SJSA1 (cell line): ENCODE measurements at places on chromosomes 1 and 21.
A peak's percentile ranks its signal among the peaks of the same experiment; 100 is the strongest.

DNA sequence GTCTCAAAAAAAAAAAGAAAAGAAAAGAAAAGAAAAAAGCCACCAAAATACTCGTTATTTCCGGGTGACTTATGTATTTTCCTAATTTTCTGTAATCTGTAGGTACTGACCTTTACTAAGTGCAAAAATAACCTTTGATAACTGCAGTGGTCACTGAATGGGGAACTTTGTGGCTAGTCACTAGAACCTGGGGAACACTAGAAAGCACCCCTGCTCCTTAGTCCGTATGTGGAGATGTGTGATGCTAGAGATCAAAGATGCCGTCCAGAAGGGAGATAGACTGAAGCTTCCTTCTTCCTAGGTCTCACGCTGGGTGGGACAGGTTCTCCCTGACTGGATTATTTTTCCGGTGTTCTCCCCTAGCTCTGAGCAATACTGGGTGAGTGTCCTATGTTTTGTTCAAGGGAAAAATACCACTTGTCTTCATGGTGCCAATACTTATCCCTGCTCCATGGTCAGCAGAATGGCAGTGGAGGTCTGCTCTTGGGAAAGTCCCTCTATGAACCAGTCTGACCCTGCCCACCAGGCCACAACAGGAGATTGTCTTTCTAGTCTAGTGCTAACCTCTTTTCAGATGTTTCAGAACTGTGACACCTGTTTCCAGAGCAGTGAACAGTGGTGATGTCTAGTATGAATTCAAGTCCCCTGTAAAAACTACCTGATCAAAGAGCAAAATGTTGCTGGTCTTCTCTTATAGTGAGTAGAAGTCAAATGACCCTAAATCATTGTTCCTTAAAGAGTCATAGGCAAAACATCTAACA, 39.9 kb downstream of the GTF2B start:
- H3K27me3 ChIP-seq: no peaks in the 10 kb centered on the region
- H3K36me3 ChIP-seq: peaks cover 29% of the 10 kb centered on the region
- H3K4me3 ChIP-seq: no peak overlapping the region
- no peaks in the 10 kb centered on the region for H3K4me1 ChIP-seq

DNA sequence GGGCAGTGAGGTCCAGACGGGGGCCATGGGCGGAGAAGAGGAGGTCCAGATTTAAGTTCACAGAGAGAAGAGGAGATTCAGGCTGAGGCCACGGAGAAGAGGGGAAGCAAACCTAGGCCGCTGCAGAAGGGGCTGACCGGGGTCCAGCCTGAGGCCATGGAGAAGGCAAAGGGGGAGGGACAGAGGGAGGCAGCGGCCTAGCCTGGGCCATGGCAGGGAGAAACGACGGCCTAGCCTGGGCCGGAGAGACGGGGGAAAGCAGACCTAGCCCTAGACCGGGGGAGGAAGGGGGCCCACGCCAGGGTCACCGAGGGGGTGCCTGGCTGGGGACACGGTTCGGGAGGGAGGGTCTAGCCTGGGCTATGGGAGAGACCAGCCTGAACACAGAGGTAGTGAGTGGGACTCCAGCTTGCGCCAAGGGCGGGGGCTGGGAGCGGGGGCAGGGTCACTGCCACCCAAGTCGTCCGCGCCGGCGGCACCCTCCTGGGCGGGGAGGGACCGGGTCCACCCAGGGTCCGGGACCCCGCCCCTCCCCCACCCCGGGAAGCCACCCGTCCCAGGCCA, 459 bp downstream of the CAPZB start:
- H3K4me3 ChIP-seq: peak overlapping the region; percentile 93
- peaks cover 36% of the 10 kb centered on the region for H3K4me1 ChIP-seq
- no peaks in the 10 kb centered on the region for H3K27me3 ChIP-seq
- DNase-seq: no peak

DNA sequence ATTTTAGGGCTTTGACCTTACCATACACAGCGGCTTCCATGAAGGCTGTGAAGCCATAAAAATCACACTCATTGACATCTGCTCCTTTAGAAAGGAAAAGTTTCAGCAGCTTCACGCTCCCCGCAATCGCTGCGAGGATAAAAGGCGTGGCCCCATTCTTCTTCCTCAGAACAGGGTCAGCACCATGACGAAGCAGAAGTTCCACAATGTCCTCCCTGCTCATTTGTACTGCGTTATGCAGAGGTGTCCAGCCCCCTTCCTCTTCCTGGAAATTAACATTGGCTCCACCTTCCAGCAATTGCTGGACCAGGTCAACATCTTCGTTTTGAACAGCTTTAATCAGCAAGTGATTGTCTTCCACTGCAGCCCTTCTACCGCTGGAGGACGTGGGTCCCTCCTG, 2.7 kb downstream of the RNASEL start:
- peaks cover 8% of the 10 kb centered on the region for H3K4me1 ChIP-seq
- H3K27me3 ChIP-seq: no peaks in the 10 kb centered on the region
- no peaks in the 10 kb centered on the region for H3K36me3 ChIP-seq
- no peak overlapping the region for H3K27ac ChIP-seq

- H3K4me1 ChIP-seq: peaks cover 29% of the 10 kb centered on the region
- H3K36me3 ChIP-seq: peaks cover 34% of the 10 kb centered on the region
- H3K4me3 ChIP-seq: no peak overlapping the region
These were observed 12.2 kb downstream of the ADSS2 start for GRCh38 chr1:244439391-244440032.

GRCh38 chr1:68332041-68332440, 99.7 kb upstream of the WLS start:
- no peaks in the 10 kb centered on the region for H3K27me3 ChIP-seq
- no peak overlapping the region for H3K4me3 ChIP-seq
- no peaks in the 10 kb centered on the region for H3K36me3 ChIP-seq
- peaks cover 46% of the 10 kb centered on the region for H3K4me1 ChIP-seq

GRCh38 chr1:17466359-17466758, 26.9 kb upstream of the RCC2 start:
- H3K4me3 ChIP-seq: no peak overlapping the region
- no peaks in the 10 kb centered on the region for H3K4me1 ChIP-seq
- H3K36me3 ChIP-seq: no peaks in the 10 kb centered on the region
- H3K27me3 ChIP-seq: no peaks in the 10 kb centered on the region
- no peak for DNase-seq

DNA sequence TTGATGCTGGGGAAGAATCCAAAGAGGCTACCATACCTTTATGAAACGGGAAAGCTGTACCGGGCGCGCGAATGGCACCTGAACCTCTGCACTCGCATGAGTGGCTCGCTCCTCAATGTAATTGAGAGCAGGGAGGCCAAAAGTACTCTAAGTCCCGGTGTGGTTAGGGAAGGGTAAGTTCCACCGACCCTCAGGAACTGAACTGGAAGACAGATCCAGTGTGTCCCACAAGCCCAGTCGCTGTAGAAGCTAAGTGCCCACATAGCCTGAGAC, 1.0 kb downstream of the GATAD2B start:
- H3K4me3 ChIP-seq: peak overlapping the region; percentile 48
- H3K27me3 ChIP-seq: no peaks in the 10 kb centered on the region
- H3K4me1 ChIP-seq: peaks cover 22% of the 10 kb centered on the region
- no peak for DNase-seq

DNA sequence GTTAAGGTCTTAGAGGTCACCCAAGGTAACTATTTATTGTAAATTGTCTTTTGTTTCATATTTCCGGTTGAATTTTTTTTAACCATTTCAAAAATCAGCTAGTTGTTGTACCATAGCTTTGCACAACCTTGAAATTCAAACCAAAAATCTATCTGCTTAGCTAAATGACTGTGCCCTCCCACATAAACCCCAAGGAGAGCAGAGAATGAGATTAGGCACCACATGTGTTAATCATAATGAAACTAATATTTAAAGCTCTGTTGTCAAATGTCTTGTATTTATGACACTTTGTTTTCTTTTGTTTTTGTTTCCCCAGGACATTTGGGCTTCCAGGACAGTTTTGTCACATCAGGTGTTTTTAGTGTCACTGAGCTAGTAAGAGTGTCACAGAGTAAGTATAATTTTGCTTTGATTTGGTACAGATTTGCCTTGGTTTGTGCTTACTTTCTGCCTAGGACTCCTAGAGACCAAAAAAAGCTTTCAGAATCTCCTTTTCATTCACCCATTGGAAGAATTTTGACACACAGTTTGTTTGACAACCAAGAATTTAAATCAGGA, 249.9 kb downstream of the NFIA start:
- H3K27ac ChIP-seq: no peak overlapping the region
- no peak for DNase-seq
- no peaks in the 10 kb centered on the region; the same call in 1 of the 2 replicates for H3K27me3 ChIP-seq
- H3K36me3 ChIP-seq: no peaks in the 10 kb centered on the region
- peaks cover 7% of the 10 kb centered on the region for H3K4me1 ChIP-seq
- no peak overlapping the region for H3K4me3 ChIP-seq

DNA sequence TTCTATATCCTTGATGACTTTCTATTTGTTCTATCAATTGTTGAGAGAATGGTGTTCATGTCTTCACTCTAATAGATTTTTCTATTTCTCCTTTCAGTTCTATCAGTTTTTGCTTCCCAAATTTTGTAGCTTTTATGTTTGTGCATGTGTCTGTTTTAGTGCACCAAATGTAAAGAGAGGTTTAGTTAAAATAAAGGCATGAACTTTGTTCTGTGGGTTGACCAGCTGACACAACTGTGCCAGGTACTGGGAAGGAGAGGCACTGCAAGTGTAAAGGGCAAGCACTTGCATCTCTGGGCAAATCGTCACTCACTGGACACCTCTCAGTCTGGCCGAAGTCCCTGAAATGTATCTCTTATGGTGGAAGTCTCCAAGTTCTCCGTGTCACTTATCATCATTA, 38.6 kb upstream of the ABCD3 start:
- no peaks in the 10 kb centered on the region for H3K27me3 ChIP-seq
- DNase-seq: no peak
- no peak overlapping the region for H3K27ac ChIP-seq
- H3K4me3 ChIP-seq: no peak overlapping the region

- DNase-seq: no peak
- H3K4me3 ChIP-seq: no peak overlapping the region
- H3K27ac ChIP-seq: no peak overlapping the region
- H3K4me1 ChIP-seq: no peaks in the 10 kb centered on the region
- H3K36me3 ChIP-seq: no peaks in the 10 kb centered on the region
- no peaks in the 10 kb centered on the region for H3K27me3 ChIP-seq
These were observed 380.7 kb upstream of the NR5A2 start for GRCh38 chr1:199646761-199647160.

DNA sequence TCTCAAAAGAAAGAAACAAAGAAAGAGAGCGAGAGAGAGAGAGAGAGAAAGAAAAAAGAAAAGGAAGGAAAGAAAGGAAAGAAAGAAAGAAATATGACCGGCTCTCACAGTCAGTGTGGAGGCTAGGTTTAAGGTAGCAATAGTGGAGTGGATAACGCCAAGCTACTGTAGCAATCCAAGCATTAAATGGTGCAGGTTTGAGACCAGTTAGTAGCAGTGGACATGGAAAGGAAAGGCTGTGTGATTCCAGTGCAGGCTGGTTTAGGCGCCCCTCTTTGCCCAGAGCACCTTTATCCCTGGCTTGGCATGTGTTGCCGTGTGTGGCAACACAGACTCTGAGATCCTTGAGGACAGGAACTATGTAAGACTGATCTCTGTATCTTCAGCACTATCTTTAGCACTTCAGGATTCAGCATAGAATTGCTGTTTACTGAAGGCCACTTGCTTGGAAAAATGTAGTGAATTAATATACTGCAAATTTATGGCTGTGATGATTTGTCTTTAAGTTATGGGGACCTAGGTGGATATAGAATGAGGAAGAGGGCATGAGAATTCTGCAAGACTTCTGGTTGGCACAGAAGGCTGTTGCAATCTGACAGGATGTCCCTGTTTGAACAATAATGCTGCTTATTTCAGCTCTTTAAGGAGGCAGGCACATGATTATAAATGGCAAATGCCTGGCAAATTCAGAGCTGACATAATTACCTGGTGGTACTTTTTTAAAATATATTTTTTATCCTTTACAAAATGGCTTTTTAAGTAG, 10.8 kb upstream of the OSBPL9 start:
- no peak overlapping the region for H3K27ac ChIP-seq
- H3K36me3 ChIP-seq: no peaks in the 10 kb centered on the region
- DNase-seq: no peak
- H3K27me3 ChIP-seq: no peaks in the 10 kb centered on the region

GRCh38 chr21:43605320-43606215, 53.7 kb downstream of the HSF2BP start:
- peaks cover 82% of the 10 kb centered on the region for H3K4me1 ChIP-seq
- H3K27me3 ChIP-seq: no peaks in the 10 kb centered on the region

DNA sequence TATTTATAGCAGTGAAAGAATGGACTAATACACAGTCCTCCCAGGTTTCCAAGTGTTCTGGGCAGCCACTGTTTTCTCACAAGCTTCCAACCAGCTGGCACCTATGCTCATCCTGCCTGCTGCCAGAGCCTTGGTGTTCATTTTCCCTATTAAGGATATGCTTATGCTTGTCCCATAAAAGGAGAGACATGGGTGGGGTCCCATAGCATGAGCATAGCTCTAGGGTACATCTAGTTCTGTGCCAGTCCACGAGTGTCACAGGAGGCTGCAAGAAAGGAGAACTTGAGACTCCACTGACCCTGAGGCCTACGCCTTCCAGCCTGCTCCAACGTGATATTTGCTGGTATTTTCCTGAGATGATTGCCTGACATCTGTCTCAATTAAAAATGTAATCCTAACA, 192.4 kb upstream of the PTGFR start:
- no peaks in the 10 kb centered on the region for H3K4me1 ChIP-seq
- no peaks in the 10 kb centered on the region for H3K36me3 ChIP-seq
- H3K4me3 ChIP-seq: no peak overlapping the region
- DNase-seq: no peak

GRCh38 chr21:41011098-41011731, 156.7 kb upstream of the BACE2 start:
- H3K27me3 ChIP-seq: no peaks in the 10 kb centered on the region
- no peaks in the 10 kb centered on the region for H3K4me1 ChIP-seq
- no peak overlapping the region for H3K27ac ChIP-seq
- no peaks in the 10 kb centered on the region for H3K36me3 ChIP-seq
- DNase-seq: no peak

DNA sequence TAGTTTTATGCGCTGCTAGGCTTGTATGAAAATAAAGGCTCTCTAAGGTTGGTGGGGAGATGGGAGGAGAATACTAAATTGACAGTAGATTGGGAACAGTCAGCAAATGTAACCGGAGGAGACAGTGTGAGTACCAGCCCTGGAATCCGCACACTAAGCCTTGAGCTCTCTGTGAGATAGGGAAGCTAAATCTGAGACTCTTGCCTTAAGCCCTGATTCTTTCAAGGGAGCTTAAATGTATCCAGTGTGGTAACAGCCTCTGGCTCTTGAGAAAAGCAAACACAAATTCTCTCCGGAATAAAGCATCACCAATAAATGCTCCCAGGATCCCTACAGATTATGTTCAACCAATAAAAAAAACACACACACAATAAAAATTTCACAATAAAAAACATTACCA, 33.0 kb upstream of the PDPN start:
- H3K4me3 ChIP-seq: no peak overlapping the region
- H3K36me3 ChIP-seq: no peaks in the 10 kb centered on the region
- H3K27ac ChIP-seq: no peak overlapping the region
- H3K27me3 ChIP-seq: no peaks in the 10 kb centered on the region
- H3K4me1 ChIP-seq: no peaks in the 10 kb centered on the region
- no peak for DNase-seq

- H3K27me3 ChIP-seq: no peaks in the 10 kb centered on the region
- peaks cover 28% of the 10 kb centered on the region for H3K4me1 ChIP-seq
- no peak overlapping the region for H3K4me3 ChIP-seq
- no peaks in the 10 kb centered on the region for H3K36me3 ChIP-seq
- DNase-seq: no peak
These were observed 21.0 kb upstream of the PINK1 start for GRCh38 chr1:20612221-20612746.
